ENCODE measurements at places on chromosomes 5 and 9.
A peak's percentile ranks its signal among the peaks of the same experiment; 100 is the strongest.

GRCh38 chr9:12712532-12712931 lies 19.3 kb downstream of the TYRP1 start:
- ATAC-seq, result no peak

GRCh38 chr9:93243112-93243511 lies 59.2 kb downstream of the WNK2 start:
- no peak for ATAC-seq

- no peak for ATAC-seq
Measured at GRCh38 chr5:36206913-36207312, 34.8 kb downstream of the NADK2 start.

DNA sequence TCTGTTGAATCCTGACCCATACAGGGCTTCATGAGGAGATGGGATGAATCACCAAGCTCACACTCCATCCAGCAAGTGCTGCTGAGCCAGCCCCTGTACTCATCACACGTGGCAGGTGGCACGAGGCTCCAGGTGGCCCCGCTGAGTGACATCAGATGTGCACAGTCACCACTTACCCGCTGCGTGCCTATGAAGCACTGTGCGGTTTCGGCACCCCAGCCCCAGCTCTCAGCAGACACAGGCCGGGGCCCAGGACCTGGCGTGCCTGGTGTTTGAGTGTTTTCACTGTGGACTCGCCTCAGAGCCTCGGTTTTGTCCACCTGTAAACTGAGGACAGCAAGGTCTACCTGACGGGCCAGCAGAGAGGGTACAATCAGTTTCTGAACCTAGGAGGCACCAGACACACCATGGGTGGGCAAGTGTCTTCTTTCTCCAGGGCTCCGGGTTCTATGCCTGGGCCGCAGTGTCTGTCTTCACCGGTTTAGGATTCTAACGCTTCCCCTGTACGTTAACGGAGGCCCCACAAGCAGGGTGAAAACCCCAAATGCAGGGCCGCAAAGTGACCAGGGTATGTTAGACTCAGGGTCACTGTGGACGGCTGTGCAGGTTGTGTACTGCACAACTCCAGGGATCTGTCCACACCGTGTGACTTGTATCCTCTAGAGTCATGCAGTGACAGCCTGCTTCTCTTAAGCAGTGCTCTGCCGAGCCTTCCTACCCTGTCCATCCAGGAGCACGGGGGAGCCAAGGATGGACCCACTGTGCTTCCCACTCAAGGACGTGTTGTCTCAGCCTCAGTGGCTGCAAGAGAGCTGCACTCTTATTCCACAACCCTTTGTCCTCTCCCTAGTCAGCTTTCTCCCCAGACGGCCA lies 44.3 kb upstream of the COL5A1 start:
- peak; percentile 65 for ATAC-seq
